ENCODE measurements at places on chromosomes 12 and 14. TPM values are rescaled to one million over a fixed set of nuclear protein-coding genes. Genes with fewer than 3 reads are reported as not detected.

DNA sequence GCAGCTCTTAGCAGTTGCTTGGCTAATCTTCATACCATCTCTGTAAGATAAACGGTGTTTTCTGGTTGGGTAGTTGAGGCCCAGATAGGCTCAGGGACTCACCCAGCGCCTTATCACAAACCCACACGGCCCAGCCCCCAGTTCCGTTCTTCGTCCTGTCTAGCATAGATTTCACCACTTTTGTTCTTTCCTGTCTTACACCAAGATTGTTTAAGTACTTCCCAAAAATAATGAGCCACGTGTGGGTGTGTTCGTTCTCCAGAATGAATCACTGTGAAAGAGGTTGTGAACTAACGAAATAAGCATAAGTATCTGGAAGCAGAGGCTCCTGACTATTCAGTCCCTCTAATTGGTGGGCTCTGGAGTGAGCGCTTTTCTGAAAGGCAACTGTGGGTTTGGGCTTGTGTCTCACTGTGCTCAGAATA lies 21.4 kb downstream of the ACVR1B start:
- no peak for DNase-seq

DNA sequence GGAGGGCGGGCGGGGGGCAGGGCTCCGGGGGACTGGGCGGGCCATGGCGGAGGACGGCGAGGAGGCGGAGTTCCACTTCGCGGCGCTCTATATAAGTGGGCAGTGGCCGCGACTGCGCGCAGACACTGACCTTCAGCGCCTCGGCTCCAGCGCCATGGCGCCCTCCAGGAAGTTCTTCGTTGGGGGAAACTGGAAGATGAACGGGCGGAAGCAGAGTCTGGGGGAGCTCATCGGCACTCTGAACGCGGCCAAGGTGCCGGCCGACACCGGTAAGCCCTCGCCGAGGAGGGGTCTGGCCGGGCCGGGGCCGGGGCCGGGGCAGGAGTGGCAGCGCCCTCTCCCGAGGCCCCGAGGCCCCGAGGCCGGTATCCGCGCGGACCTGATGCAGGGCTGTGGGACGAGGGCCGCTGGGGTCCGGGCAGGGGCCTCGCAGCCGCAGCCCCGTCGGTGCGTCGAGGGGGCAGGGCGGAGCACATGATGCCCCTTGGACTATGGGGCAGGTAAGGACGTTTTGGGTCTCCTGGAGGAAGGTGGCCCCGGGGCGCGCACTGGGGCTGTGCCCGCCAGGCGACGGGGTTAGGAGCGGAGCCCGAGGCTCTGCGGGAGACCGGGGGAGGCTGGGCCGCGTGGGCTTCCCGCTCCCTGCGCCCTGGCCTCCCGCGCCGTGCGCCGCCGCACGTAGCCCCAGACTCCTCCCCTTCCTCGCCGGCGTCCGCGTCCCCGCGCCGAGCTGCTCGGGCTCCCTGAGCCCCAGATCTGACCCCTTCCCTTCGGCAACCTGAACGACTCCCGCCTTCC lies at the start of gene TPI1:
Gene TPI1 (plus strand): TSS at position 119 of the 798 bp plus-strand sequence. CDS start 36 bp downstream, at position 155.
- DNase-seq: peak; percentile 77

- DNase-seq: peak; percentile 2
These were observed 214.7 kb upstream of the GARIN2 start for GRCh38 chr14:66974397-66975025.

DNA sequence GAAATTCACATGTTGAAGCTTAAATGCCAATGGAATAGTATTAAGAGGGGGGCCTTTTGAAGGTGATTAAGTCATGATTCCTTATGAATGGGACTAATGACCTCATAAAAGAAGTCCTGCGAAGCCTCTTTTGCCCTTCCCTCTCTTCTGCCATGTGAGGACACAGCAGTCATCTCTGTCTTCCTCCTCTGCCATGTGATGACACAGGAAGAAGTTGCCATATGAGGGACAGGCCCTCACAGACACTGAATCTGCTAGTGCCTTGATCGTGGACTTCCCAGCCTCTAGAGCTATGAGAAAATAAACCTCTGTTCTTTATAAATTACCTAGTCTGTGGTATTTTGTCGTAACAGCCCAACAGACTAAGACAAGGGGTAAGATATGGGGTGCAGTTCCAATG lies 100.7 kb downstream of the VCPKMT start:
- DNase-seq: no peak

- DNase-seq: no peak
These were observed 44.8 kb downstream of the CACNA1C start for GRCh38 chr12:2097617-2098016.

DNA sequence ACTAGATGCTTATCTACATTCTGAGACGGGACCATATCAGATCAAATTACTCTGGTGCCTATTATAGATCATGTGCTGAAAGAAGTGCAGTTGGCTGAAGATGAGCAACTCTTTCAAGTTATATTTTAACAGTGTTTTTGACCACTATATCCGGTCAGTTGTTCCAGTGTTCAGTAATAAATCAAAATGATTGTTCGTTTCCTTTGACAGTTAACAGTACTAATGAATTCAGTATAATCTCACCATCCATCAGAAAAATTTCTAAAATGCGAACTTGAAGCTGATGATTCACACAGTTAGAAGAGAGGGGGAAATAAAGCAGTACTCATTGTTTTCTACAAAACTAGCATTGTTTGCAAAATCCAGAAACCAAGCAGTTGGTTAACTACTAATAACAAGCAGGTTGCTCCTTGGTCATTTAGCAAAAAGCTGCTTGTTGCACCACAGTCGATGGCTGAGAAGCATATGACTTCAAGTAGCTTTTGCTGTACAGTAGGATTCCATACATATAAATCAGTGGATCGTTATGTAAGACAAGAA lies 2.3 kb downstream of the RPS6KA5 start:
- peak; percentile 63 for DNase-seq

- DNase-seq: no peak
These were observed 17.7 kb downstream of the SLC11A2 start for GRCh38 chr12:51008329-51009055.

- DNase-seq: no peak
These were observed 1361.2 kb upstream of the TMEM132C start for GRCh38 chr12:126905752-126906151.

GRCh38 chr14:39957987-39958386 lies 525.8 kb upstream of the FBXO33 start:
- no peak for DNase-seq

DNA sequence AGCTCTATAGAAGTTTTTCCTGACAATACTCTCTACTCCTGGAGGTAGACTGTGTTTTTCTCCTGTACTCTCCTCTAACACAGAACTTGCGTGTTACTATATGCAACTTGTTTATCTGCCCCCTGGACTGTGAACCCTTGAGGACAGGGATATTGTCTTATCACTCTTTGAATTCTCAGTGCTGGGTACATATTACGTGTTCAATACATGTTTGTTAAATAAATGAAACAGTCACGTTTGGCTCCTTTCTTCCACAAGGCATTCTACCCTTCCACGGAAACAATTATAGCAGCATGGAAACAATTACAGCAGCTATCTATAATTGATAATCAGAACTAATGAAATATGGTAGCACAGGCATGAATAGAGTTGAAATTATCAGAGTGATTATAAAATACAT lies 50.7 kb downstream of the CRADD start:
- DNase-seq: no peak

GRCh38 chr12:54294953-54295566 lies 5.8 kb downstream of the NFE2 start:
- no peak for DNase-seq

- peak; percentile 2 for DNase-seq
These were observed 30.9 kb upstream of the AMN start for GRCh38 chr14:102891556-102891955.

- no peak for DNase-seq
These were observed 26.8 kb downstream of the P2RX4 start for GRCh38 chr12:121236776-121237175.

DNA sequence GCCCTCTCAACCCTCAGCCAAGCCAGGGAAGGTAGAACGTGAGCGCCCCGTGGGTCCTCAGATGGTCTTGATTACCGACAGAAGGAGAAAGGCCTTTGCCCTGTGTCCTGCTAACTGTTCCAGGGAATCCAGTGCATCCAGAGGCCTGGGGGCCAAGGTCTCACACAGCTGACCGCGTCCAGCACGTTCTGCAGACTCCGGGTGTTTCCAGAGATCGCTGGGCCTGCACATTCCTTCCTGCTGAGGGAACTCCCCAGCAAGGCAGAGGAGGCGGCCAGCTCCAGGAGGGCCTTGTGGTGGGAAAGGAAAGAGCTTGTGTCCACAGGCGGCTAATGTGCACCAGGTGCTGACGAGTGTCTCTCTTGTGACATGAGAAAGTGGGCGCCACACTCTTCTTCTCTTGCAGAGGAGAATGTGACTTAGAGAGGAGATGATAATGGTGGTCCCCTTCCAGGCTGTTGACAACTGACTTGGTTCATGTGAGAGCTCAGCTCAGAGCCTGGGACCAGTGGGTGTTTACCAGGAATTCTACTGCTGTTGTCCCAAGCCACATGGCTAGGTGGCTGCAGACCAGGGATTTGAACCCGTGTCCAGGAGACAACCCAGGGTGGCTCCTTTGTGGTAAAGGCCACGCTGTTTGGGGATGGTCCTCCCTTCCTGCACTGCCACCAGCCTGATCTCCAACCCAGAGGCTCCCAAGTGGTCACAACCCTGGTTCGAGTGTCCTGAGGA lies 46.8 kb upstream of the DLK1 start:
- DNase-seq: peak; percentile 66

GRCh38 chr12:26749781-26750180 lies 83.2 kb downstream of the ITPR2 start:
- DNase-seq: no peak

GRCh38 chr12:106767954-106768822 lies 6.3 kb upstream of the RIC8B start:
- DNase-seq: no peak

GRCh38 chr14:102854091-102854703 lies 68.3 kb upstream of the AMN start:
- DNase-seq: no peak

- DNase-seq: no peak
These were observed 34.9 kb downstream of the LIMA1 start for GRCh38 chr12:50248411-50248810.

KLRK1 gene
- total RNA-seq: not detected

TMEM63C gene
- not detected for total RNA-seq

RBP5 gene
- total RNA-seq: not detected

ARMH4 gene
- 1.3 TPM for total RNA-seq

CDKL1 gene
- 7.3 TPM for total RNA-seq

C12orf54 gene
- total RNA-seq: not detected

TMEM229B gene
- total RNA-seq: 3.7 TPM

Data from RPMI7951 (cell line).